Muscle of back (tissue), 13 donors: ENCODE measurements at places on chromosomes 4 and X.

GRCh38 chrX:42495139-42495538, 282.8 kb downstream of the PPP1R2C start:
- no peak for DNase-seq

DNA sequence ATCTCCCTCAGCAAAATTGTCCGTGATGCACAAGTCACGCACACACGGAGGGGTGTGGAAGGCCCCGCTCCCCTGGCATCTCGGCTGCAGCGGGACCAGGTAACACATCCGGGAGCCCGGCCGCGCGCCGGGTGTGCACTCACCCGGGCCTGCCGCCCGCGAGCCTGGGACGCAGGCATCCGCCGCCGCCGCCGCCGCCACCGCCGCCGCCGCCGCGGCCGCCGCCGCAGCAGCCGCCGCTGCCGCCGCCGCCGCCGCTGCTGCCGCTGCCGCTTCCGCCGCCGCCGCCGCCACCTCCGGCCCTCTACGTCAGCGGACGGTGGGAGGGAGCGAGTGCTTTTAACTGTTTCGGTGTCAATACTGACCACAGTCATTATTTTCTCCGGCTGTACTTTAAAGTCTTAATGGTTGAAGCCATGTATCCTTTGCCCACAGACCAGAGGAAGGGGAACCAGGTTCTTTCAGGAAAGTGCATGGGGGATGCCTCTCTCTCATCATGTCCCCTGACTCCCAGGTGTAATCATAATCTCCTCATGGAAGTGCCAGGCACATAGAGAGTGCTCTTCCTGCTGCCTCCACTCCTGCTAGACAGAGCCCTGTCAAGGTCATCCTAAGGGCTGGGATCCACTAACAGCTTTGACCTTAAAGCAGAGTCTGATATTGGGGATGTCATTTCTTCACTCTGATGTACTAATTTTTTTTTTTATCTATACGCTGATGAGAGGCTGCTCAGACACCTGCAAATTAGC, 38.0 kb downstream of the MAGEE2 start:
- DNase-seq, result peak; percentile 41

DNA sequence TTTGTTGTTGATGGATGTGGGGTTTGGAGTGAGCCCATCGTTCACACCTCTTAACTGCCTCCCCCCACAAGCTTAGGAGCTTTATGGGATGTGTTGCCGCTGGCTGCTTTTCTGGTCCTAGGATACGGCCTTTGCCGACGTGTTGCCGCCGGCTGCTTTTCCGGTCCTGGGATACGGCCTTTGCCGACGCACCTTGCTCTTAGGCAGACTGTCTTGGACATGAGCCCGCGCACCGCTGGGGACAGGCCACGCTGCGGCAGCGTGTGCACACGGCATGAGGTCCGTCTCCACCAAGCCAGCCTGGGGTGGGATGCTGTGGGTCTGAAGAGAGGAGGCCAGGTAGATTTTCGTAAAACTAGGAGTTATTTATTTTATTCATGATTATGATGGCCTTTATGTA, 14.2 kb downstream of the RGS12 start:
- DNase-seq, result no peak

DNA sequence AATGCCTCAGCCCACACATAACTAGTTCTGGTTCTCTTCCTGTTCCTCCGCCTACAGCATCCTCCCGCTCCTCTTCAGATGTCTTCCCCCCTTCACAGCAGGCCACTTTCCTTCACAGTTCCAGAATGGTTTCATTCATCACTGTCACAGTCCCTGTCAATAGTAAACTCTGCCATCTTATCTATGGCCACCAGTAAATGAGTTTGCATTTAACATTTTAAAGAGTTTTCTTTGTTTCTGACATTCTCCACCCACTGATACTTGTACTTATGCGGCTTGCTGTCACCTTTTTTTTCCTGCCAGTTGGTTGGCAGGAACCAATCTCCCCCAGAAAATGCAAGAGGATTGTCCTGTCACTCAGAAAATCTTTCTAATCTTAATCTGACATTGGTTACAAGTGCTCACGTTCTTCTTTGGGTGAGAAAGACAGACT, 114.1 kb downstream of the GLUD2 start:
- no peak for DNase-seq

- DNase-seq, result no peak
Measured at GRCh38 chrX:52280812-52281211, 88.0 kb upstream of the XAGE2 start.
